NCI-H774 (cell line): ENCODE measurements at places on chromosomes 6 and 20.

GRCh38 chr6:7201732-7202541 lies 94.2 kb downstream of the RREB1 start:
- no peak for DNase-seq

GRCh38 chr6:19472850-19473249 lies 364.3 kb upstream of the ID4 start:
- DNase-seq = no peak

DNA sequence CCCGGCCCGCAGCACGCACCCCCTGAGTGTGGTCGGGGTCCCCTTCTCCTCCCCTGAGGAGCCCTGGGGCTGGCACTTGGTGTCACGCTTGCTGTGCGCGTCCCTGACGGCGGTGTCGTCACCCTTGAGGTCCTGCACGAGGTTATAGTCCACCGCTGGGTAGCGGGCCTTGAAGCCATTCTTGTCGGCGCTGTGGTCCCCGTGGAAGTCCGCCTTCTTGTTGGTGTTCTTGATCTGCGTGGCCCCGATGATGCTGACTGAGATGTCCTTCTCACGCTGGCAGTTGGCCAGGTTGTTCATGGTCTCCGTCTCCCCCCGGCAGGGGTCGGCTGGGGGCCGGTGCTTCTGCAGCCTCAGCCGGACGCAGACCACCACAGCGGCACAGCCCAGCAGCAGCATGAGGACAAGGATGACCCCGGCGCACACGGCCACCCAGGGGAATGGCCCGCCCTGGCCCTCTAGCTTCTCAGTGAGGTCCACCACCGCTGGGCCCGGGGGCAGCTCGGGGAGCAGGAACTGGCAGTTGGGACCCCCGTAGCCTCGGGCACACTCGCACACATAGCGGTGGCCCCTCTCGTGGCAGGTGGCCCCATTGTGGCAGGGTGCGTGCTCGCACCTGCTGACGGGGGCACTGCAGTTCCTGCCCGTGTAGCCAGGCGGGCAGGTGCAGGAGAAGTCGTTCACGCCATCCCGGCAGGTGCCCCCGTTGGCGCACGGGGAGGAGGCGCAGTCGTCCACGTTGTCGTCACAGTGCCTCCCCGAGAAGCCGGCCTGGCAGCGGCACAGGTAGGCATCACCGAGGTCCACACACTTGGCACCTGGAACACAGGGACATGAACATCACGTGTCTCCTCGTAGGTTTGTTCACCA lies 7.4 kb downstream of the DLL1 start:
- DNase-seq = no peak

GRCh38 chr6:7145885-7146828 lies 38.4 kb downstream of the RREB1 start:
- no peak for DNase-seq
